ENCODE measurements at places on chromosomes 4 and X. TPM values are rescaled to one million over a fixed set of nuclear protein-coding genes. Genes with fewer than 3 reads are reported as not detected.

The NR3C2 gene
- total RNA-seq: 55.2 TPM

- DNase-seq: no peak
These were observed 101.8 kb downstream of the ARAP2 start for GRCh38 chr4:36142504-36142903.

The P2RY4 gene
- total RNA-seq: 0.39 TPM

- DNase-seq: no peak
These were observed 191.1 kb downstream of the KCTD8 start for GRCh38 chr4:44257461-44257860.

GRCh38 chr4:10371869-10372471 lies 85.3 kb downstream of the ZNF518B start:
- DNase-seq: no peak

- no peak for DNase-seq
These were observed 10.1 kb downstream of the AIFM1 start for GRCh38 chrX:130155564-130155963.

- DNase-seq: no peak
These were observed 51.2 kb downstream of the DRD5 start for GRCh38 chr4:9832640-9833039.

- DNase-seq: no peak
These were observed 84.8 kb downstream of the AKAP4 start for GRCh38 chrX:50115973-50116372.

The SLC26A1 gene
- 0.16 TPM for total RNA-seq

GRCh38 chrX:115939636-115940160 lies 230.8 kb upstream of the AGTR2 start:
- DNase-seq: no peak

The NPY2R gene
- not detected for total RNA-seq

- no peak for DNase-seq
These were observed 112.8 kb upstream of the PITX2 start for GRCh38 chr4:110735686-110736085.

DNA sequence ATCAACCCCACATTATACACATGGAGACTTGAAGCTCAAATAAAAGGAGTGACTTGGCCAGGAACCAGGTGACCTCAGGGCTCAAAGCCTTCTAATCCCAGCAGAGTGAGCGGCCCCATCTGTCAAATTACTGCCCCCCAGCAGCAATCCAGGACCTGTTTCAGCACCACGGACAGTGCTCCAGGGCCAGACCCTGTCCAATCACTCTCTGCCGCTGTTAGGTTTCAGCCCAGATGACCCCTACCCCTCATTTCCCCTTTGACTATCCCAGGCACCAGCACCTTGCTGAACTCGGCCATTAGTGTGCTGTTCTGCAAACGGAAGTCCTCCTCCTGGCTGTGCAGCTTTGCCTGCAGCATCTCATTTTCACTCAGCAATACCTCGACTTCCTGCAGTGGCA lies 5.1 kb downstream of the GRIPAP1 start:
- no peak for DNase-seq

DNA sequence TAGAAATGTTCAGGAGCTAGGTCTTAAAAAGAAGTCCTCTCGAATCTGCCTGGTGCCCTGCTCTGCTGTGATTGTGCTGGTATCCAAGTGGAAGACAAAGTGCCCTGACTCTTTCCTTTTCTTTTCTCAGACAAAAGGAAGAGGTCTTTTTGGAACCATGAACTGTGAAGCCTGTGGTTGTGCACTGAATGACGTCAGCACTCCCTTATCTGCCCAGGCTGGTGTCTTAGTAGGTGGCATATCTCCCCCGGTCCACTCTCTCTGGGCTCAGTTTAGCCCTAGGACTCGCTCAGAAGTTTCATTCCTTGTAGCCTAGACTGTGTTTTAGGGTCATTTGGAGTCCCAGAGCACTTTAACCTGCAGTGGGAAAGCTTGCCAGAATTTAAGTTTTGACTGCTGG lies 400.3 kb upstream of the CT83 start:
- no peak for DNase-seq

The TLR6 gene
- total RNA-seq: 1.2 TPM

The PDGFRA gene
- not detected for total RNA-seq

The INTS6L gene
- 46.8 TPM for total RNA-seq

DNA sequence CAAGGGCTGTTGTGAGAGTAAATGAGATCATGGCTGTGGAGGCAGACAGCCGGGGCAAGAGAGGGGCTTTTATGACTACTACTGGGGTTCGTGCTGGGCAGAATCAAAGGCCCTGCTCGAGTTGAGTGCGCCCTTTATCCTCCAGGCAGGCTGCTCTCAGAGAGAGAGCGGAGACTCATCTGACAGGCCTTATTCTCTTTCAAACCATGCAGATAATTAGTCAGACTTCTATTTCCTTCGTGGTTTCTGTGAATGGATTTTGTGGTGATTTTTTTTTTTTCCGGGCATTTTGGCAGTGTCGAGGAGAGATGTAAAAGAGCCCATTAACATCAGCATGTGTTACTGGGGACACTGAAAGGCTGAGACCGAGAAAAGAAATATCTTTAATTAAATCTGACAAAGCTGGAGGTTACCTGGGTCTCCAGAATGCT lies 73.6 kb downstream of the MED28 start:
- no peak for DNase-seq

- DNase-seq: no peak
These were observed 55.1 kb upstream of the GUCY1A1 start for GRCh38 chr4:155611501-155611900.

Measured in naive thymus-derived CD4-positive, alpha-beta T cell (primary cell).